ENCODE measurements at places on chromosomes 11 and 22. TPM values are rescaled to one million over a fixed set of nuclear protein-coding genes. Genes with fewer than 3 reads are reported as not detected.

RAG1 gene
- total RNA-seq, result 0.12 TPM

IL10RA gene
- total RNA-seq, result not detected

CHRM1 gene
- total RNA-seq, result not detected

SCUBE1 gene
- total RNA-seq, result not detected

OR56A4 gene
- not detected for total RNA-seq

KLHDC7B gene
- total RNA-seq, result 0.08 TPM

TSSK2 gene
- total RNA-seq, result under 0.01 TPM

Data from smooth muscle cell of the coronary artery (primary cell).